NCI-H446 treated with DMSO at 0.1 percent for 48 hours (cell line): ENCODE measurements at places on chromosomes 12 and 14.

DNA sequence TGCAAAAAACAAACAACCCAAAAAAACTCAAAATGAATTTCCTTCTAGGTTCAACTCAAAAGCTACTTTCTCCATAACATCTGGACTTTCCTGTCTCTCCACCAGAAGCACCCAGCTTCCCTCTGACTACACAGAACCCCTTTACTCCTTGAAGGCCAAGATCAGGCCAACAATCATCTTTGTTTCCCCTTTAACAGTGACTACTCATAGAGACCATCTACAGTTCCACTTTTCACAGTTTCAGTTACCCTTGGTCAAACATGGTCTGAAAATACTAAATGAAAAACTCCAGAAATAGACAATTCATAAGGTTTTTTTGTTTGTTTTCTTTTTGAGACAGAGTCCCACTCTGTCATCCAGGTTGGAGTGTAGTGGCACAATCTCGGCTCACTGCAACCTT lies 11.8 kb downstream of the GCH1 start:
- no peak for DNase-seq

- DNase-seq: no peak
Measured at GRCh38 chr14:39322807-39323206, 89.1 kb downstream of the MIA2 start.

DNA sequence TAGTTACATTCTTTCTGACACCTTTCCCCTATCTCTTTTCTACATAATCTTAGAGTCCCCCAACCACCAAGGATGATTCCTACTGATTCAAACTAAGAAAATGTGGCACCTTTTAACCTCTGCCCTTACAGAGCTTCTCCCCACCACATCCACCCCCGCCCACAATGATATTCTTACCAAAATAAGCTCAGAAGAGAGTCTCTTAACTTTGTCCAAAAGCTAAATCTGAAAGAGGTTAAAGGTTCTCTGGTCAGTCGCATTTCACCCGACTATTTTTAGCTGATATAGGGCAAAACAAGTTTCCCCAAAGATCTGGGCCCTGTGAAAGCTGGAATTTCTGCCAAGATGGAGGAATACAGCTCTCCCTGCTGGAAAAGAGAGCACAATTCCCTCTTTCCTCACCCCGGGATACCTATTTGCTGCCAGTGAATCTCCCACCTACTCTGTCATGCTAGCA lies 128.6 kb downstream of the ZFP36L1 start:
- DNase-seq: no peak

- no peak for DNase-seq
Measured at GRCh38 chr14:52693036-52693435, 2.3 kb downstream of the ERO1A start.

- no peak for DNase-seq
Measured at GRCh38 chr14:60303745-60304144, 54.7 kb downstream of the PPM1A start.

DNA sequence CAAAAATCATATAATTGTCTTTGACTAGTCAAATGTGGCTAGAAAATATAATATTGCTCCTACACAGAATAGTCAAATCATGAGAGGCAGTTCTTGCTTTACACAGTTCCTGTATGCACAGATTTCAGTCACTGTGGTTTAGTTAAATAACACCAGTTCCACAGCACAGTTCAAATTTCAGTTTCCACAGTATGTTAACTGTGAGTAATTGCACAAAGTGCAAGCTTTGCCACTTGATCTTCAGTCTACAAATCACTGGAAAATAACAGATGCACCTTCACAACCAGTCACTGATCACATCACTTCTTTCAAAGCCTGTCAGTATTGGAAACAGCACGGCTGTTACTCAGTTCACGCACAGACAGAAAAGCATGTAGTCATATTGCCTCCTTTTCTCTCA lies 38.7 kb downstream of the KCNH5 start:
- no peak for DNase-seq

- DNase-seq: no peak
Measured at GRCh38 chr14:74618078-74618952, 6.3 kb upstream of the LTBP2 start.

DNA sequence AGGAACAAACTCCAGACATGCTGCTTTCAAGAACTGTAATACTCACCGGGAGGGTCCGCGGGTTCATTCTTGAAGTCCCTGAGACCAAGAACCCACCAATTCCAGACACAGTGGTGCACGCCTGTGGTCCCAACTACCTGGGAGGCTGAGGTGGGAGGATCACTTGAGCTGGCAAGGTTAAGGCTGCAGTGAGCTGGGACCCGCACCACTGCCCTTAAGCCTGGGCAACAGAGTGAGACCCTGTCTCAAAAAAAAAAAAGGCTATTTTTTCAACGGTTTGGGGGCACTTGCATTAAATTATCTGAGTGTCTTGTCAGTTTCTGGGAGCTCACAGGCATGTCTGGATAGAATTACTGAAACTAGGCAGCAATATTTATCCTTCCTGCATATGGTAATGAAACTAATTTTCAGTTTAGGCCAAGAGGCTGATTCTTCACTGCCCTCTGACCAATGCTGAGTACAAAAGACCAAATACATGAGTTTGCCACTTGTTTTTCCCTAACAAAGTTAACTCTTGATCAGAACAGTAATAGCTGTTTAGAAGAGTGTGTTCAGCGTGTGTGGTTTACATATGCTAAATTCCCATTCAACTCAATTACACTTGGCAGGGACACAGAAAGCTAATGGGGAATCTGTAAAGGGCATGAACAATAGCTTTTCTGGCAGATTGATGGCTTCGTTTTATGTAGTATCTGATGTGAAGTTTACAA lies 65.8 kb upstream of the RASSF3 start:
- DNase-seq: peak; percentile 12

GRCh38 chr12:69978020-69978419 lies 153.0 kb downstream of the MYRFL start:
- DNase-seq: no peak

DNA sequence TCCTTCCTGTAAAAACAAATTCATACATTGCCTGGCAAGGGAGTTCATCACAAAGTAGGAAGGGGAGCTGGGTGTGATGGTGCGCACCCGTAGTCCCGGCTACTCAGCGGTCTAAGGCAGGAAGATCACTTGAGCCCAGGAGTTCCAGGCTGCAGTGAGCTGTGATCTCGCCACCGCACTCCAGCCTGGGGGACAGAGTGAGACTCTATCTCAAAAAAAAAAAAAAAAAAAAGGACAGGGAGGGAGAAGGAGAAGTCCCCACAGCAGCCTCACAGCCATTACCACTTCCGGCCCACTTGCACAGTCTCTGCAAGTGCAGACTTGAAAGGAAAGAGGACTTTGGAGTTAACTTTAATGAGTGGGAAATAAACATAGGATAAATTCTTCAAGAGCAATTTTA lies 121.0 kb downstream of the FBXL14 start:
- DNase-seq: no peak

GRCh38 chr12:79690638-79691510 lies at the start of gene PAWR:
Gene PAWR, minus strand, starts transcription at chr12:79690964. Its CDS starts 720 bp downstream, at chr12:79690244.
- DNase-seq: peak; percentile 54

DNA sequence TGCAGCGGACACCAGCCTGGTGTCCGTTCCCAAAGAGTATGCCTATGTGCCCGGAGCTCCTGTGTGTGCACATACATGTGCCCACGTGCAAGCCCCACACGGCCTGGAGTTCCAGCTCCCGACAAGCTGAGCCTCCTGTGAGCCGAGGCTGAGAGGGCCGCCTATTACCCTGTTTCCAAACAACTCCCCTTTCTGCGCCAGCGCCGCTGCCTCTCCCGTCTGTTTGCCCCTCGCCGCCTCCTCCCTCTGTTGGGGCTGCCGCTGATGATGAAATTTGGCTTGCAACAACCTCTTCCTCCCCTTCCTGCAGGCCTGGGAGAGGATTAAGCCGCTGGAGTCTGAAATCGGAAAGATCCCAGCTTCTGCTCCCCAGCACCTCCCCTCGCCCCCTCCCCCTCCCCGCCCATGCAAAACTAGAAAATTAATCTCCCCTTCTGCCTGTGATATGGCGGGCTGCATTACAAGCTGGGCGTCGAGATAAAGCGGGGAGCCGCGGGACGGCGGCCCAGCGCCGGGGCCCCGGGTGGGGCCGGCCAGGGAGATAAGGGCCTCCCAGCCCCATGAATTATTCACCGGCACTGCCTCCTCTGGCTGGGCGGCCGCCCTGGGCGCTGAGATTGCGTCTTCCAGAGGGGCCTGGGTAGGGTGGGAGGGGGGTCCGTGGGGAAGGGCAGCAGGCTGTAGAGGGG lies 6.8 kb upstream of the ASIC1 start:
- no peak for DNase-seq

- DNase-seq: no peak
Measured at GRCh38 chr14:37091651-37092050, 80.8 kb downstream of the SLC25A21 start.

DNA sequence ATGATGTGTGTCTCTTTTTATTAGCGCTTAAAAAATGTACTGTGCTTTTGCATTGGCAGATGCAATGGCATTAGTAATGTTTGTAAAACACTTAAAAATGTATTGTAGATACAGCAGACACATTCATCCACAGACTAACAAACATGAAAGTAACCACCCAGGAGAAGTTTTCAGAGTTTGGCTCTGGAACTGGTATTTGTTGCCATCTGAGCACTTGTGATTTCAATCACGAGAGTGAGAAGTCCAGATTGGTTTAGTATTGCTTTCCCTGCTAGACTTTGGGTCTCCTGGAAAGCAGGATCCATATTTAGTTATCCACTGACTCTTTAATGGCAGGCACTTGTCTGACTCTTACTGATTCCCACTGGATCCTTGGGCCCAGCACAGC lies 13.2 kb downstream of the RASSF8 start:
- DNase-seq: no peak
